NK-92 treated with Interleukin-12 subunit alpha and Interleukin-12 subunit beta, amount 100 ng/mL, for 24 hours (cell line): ENCODE measurements at places on chromosomes 12 and 14.

DNA sequence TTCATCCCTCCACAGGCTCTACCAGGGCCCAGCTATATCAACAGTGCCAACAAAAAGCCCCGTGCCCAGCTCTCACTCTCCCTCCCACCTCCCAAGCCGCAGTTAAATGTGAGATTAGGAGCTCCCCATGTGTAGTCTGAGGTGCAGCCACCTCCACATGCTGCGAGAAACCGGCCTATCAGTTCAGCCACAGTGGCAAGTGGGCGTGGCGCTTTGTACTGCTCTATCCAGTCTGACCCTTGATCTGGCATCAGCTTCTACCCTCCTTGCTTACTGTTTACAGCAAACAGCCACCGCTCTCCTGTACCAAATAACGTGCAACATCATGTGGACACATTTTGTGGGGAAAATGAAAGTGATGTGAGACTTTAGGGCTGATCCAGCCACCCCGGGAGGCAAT, 1.7 kb downstream of the PLEK2 start:
- no peak for DNase-seq

GRCh38 chr12:28872654-28873268, 276.3 kb upstream of the FAR2 start:
- DNase-seq: no peak

GRCh38 chr14:57871459-57872080, 5.7 kb upstream of the SLC35F4 start:
- DNase-seq: peak; percentile 21

GRCh38 chr12:67671892-67672291, 23.3 kb downstream of the DYRK2 start:
- DNase-seq: no peak

DNA sequence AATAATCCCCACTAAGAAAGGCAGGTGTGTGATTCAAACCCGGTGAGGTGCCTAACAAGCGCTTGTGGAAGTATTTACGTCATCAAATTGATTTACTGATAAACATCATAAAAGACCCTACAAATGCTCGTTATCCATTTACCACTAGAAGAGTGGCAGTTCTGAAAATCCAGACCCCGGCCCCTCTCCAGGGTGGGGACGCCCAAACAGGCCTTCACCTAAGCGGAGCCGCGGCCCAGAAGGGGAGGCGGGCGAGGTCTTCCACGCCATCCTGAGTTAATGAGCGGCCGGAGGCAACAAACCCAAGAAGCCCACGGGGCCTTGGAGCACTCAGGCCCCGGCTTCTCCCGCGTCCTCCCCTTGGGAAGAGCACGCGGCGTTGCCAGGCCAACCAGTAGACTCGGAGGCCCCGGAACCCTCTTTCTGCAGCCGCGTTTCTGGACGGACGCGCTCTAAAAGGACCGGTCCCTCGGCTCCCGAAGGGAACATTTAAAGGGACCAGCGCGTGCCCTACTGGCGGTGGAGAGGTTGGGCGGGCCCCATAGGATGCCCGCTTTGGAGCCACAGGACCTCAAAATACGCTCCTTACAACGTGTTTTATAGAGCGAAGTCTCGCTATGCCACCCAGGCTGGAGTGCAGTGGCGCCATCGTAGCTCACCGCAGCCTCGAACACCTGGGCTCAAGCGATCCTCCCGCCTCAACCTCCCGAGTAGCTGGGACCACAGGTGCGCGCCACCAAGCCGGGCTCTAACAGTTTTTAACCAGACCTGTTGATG, 3.5 kb downstream of the PTPN21 start:
- no peak for DNase-seq

GRCh38 chr14:96338551-96338950, 24.6 kb downstream of the ATG2B start:
- DNase-seq: no peak

- DNase-seq: no peak
Measured at GRCh38 chr14:96400495-96400894, 8.6 kb downstream of the AK7 start.

DNA sequence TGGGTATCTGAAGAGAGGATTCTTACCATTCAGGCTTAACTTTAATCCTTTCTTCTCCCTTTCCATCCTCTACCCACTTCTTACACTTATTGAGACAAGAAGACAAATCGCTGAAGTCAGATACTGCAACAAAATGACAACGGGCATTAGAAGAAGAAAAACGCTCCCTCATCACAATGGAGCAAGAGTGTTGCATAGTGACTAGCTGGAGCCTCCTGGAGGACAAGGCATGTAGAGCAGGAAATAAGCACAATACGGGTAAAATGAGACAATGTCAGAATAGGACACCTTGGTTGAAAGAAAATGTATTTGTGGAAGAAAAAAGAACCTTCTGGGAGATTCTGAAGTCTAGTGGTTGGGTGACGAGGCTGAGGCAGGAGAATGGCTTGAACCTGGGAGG, 501.0 kb downstream of the RERGL start:
- no peak for DNase-seq

- no peak for DNase-seq
Measured at GRCh38 chr14:71582705-71583104, 349.5 kb upstream of the RGS6 start.

DNA sequence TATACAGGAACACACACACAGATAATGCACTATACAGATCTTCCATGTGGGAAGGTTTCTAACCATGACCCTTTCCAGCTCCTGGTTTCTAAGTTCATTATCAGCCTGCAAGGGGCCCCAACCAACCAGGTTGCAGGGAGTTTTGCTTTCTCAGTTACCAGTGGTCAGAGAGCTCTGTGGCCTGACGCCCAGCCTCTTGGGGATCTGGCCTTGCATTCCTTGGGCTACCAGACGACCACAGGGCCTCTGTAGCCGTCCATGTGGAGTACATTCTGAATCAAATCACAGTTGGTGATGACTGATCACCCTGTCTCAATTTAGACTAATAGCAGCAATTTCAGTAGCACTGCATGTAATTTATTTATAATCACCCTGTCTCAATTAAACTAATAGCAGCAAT, 47.5 kb downstream of the PAH start:
- no peak for DNase-seq

- DNase-seq: no peak
Measured at GRCh38 chr12:75591628-75592027, 80.2 kb upstream of the KRR1 start.

DNA sequence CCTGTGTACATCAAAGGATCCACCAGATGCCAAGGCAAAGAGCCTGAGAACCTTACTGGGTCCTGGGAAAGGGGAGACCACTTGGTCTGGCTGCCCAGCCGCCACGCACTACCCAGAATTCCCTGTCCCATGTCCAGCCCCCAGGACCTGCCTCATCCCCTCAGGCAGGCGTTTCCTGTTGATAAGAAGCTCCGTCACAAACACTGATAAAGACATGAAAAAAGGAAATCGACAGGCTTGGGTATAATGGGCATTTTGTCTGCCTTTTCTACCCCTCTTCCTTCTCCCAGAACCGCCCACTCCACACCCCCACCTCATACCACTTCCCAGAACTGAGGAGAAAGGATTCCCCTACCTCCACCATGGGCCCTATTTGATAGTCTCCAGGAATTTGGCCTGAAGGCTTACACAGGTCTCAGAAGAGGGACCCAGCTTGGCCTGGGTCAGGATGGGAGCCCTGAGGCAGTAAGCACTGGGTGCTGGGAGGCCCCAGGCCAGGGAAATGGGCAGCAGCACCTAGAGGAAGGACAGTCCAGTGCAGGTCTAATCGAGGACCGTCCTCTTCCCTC, 18.8 kb downstream of the ACVRL1 start:
- DNase-seq: no peak

DNA sequence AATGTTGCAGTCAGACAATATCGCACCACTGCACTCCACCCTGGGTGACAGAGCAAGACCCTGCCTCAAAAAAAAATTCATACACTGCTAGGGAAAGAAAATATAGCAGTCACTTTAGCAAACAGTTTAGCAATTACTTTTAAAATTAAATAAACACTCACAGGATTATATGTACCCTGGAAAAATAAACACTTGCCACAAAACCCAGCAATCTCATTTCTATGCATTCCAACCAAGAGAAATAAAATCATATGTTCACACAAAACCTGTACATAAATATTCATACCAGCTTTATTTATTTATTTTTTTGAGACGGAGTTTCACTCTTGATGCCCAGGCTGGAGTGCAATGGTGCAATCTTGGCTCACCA, 20.2 kb downstream of the ATXN2 start:
- no peak for DNase-seq

- no peak for DNase-seq
Measured at GRCh38 chr14:104657563-104658324, 31.7 kb upstream of the INF2 start.

DNA sequence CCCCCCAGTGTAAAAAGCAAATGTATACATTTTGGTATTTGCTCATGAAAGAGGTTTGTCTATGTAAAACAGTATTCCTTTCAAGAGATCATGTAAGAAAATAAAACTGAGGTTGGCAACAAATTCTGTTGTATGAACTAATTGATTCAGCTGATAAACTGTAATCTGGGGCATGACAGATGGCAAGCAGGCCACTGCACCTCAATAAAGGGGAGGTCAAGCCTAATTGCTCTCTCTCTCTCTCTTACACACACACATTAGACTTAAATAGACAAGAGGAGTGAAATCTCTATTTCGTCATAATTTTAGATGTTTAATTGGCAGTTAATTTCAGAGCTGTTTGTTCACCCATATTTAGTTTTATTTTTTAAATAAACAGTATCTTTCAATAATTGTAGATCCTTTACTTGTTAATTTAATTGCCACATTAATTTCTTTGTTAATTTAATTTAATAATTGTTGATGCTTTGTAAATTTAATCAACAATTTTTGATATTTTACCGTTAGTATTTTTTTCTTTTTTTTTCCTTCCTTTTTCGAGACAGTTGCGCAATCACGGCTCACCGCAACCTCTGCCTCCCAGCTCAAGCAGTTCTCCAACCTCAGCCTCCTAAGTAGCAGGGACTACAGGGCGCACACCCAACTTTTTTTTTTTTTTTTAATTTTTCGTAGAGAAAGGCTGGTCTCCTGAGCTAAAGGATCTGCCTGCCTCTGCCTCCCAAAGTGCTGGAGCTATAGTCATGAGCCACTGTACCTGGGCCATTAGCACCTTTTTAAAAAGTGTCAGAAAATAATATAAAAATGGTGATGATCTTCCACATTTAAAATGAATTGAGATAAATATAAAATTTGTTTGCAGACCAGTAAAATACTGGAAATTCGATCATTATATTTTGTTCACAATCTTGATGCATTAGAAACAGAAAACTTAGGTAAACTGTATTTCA, 577.7 kb downstream of the SLC16A7 start:
- DNase-seq: no peak

DNA sequence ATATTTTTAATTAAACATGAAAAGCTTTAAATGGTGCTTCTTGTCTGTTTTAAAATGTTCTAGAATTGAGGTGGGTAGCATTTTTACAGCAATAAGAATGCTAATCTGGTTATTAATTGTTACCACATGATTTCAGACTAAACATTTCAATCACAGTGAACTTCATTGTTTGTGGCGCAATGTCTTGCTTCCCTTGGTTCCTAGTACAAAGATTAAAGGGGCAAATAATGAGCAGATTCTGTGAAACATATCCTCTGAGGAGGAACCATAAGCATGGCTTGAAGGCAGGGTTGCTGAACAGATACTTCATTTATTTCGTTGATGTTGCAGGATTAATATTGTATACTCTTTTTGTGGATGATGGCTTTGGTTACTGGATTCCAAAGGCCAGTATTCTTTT, 162.1 kb downstream of the FUT8 start:
- no peak for DNase-seq

DNA sequence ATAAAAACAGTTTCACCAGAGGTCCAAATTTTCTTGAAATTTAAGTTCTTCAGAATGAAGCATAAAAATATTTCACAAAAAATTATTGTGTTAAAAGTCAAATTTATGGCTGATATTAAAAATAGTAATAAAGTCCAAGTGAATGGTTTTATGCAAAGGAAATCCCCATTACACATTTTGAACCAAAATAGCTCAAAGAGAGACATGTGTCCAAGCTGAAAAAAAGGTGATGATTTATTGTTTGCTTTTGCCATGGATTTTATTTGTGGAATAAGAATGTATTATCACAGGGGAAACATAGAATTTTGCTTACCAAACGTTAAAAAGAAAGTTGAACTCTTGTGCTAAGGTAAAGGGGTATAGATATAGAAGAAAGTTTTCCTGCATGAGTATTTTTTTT, 4.6 kb downstream of the FOXG1 start:
- DNase-seq: no peak

DNA sequence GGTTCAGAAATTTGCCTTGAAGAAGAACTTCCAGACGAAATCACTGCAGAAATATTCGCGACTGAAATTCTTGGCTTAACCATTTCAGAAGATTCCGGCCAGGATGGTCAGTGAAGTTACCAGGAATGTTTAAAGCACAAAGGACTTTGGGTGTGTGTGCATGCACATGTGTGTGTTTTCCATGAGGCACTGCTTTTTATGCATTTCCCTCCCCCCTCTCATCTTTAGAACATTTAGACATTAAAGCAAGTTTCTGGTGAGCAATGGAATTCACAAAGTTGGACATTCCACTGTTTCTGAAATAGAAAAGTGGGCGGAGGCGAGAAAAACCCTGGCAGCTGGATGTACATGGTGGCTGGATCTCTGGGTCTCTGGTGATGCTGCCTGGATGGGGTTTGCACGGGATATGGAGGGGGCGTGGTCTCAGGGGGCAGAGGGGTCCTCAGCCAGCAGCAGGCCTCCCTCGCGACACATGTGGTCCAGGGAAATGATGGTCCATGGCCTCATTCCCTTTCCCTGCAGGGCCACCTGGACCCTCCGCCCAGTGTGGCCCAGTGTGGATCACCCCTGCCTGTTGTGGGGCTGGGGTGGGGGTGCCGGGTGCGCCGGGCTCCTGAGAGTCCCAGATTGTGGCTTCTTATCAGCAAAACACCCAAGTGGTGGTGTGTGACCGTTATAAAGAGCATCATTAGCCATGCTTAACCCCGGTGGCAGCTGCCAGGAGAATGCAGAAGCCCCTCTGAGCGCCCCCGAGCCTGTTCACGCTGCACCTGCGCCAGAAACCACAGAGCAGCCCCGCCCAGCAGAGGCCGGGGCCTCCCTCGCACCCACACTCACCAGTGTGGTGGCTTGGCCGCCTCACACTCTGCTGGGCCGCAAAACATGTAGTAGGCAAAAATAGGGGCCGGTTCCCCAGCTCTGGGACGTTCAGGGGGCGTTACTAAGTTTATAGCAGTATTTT, 17.8 kb upstream of the BCL7A start:
- peak; percentile 15 for DNase-seq

DNA sequence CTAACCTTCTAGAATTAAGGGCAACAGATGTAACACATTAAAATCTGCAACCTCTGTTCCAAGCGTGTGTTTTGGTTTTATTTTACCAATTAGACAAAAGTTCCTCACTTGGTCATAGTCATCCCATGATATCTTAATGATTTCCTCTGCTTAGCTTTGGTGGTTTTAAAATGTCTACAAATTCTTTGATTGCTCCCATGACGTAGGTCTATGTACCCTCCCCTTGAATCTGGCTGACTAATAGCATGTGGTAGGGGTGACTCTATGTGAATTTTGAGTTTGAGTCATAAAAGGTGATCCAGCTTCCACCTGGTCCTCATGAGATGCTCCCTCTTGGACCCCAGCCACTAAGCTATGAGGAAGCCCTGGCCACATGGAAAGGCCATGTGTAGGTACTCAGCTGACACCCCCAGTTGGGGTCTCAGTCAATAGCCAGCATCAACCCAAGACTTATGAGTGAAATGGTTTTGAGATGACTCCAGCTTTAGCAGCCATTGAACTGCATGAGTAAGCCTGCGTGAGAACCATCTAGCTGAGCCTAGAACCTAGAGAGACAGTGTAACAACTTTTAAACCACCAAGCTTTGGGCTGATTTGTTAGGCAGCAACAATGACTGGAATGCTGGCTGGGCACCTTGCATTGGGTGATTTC, 247.1 kb downstream of the MSRB3 start:
- DNase-seq: no peak
